ENCODE measurements at places on chromosomes 5 and 9.
A peak's percentile ranks its signal among the peaks of the same experiment; 100 is the strongest.

DNA sequence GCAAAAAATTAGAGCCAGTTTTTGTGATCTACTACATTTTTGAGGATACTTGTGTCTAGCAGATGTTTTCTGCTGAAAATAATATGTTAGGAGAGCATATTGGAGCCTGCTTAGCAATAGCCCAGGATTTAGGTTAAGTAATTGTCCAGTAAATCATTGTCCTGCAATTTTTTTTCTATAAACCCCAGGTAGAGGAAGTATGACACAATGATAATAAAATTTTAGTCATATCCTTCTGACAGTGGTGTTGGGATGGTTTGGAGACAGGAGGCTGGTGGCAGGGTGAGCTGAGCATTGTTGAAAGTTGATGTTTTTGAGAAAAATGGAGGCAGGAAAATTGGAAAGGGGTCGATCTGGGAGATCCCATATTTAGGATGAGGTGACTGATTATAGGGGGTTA, 3.5 kb downstream of the SNCAIP start:
- no peak for DNase-seq

DNA sequence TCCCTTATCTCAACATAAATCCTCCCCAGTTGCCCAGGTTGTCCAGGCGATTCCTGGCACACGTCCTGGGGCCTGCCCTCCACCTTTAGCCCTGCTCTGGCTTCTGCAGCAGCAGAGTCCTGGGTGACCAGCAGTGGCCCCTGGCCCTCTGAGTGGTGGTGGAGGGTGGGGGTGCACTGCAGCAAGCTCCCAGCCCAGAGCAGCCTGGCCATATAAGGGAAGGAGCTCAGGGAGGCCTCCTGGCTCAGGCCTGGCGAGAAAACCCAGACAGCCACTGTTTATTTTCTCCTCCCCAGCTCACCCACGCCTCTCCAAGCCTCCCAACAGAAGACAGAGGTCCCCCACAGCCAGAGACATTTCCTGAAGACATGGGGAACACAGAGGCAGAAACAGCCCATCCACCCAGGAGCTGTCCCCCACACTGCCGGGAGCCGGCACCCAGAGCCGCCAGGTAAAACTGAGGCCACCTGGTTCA, 44.7 kb upstream of the IL17B start:
- DNase-seq: no peak

GRCh38 chr5:3320317-3320875, 275.2 kb upstream of the IRX1 start:
- DNase-seq: no peak

- DNase-seq: no peak
These were observed 613.7 kb downstream of the PRELID2 start for GRCh38 chr5:145221416-145221815.

DNA sequence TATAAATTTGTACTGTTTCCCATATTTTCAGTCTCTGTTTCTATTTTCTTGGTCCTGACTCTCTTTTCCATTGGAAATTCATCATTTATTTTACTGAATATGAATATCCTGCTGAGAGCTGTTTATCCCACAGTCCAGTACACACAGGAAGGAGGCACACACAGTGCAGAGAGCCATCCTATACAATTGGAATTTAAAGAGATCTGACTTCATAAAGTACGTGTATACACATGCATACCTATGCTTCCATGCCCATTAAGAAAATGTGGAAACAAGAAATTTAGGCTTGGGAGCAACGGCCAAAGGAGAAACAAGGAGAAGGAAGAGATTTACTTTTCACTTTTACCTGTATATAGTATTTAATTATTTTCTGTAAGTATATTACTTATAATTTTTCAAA, 99.2 kb downstream of the NFIB start:
- DNase-seq: no peak

GRCh38 chr9:88753691-88754367, 218.9 kb downstream of the NXNL2 start:
- DNase-seq: no peak

DNA sequence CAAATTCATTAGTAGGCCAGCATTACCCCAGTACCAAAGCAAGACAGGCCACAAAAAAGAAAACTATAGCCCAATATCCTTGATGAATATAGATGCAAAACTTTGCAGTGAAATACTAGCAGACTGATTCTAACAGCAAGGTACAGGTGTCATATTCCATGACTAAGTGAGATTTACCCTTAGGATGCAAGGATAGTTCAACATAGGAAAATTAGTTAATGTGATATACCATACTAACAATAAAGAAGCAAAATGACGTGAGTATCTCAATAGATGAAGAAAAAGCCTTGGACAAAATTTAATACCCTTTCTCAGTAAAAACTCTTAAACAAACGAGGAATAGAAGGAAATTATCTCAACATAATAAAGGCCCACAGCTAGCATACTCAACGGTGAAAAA, 13.3 kb downstream of the ZNF131 start:
- DNase-seq: no peak

- DNase-seq: peak; percentile 60
These were observed 22.8 kb upstream of the DUSP1 start for GRCh38 chr5:172793577-172794488.

- DNase-seq: no peak
These were observed 74.5 kb downstream of the MRPS27 start for GRCh38 chr5:72245546-72245945.

- DNase-seq: no peak
These were observed 45.4 kb downstream of the SPATA31C2 start for GRCh38 chr9:88092797-88093331.

GRCh38 chr5:36389245-36389644, 87.5 kb upstream of the RANBP3L start:
- no peak for DNase-seq

DNA sequence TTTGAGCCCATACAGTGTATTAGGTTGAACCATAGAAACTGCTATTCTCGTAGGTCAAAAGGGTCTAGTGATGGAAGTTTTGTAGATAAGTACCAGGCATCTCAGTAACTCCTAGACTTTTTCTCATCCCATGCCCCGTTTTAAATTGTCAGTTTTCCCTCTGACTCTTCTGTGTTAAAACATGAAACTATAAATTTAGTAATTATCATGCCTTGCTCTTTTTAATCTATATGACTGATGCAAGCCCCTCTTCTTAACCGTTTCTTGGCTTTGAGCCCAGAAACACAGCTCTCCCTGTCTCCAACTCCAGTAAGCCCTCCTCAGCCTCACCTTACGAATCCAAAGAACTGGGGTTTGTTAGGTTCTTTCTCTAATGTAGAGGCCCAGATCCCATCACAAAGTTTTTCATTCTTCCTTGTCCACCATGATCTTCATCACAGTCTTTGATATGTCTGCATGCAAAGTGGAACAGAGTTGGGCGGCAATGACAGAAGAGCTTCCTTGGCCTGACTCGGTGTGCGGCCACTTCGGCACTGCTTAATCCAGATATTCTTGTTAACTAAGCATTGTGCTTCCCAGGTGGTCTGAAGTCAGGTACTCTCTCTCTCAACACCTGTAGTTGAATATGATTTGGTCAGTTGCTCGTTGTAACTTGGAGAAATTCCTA, 21.1 kb downstream of the RGMB start:
- DNase-seq: no peak

DNA sequence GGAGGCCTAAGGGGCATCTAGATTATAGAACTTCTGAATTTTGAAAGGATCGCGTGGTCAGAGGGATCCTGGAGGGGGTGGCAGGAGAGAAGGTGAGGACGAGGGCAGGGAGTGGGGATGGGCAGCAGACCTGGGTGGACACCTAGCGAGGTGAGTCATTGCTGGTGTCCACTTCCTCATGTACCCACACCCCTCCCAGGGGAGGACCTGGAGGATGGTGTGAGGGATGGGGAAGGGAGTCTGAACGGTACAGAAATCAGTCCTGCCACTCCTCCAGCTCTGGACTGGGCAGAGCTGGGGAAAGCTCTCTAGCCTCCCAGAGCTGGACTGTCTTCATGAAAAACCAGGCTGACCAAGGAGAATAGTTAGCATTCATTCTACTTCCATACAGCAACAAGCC, 46.9 kb downstream of the TMOD1 start:
- no peak for DNase-seq

GRCh38 chr5:112401924-112402323, 17.2 kb downstream of the EPB41L4A start:
- DNase-seq: no peak

DNA sequence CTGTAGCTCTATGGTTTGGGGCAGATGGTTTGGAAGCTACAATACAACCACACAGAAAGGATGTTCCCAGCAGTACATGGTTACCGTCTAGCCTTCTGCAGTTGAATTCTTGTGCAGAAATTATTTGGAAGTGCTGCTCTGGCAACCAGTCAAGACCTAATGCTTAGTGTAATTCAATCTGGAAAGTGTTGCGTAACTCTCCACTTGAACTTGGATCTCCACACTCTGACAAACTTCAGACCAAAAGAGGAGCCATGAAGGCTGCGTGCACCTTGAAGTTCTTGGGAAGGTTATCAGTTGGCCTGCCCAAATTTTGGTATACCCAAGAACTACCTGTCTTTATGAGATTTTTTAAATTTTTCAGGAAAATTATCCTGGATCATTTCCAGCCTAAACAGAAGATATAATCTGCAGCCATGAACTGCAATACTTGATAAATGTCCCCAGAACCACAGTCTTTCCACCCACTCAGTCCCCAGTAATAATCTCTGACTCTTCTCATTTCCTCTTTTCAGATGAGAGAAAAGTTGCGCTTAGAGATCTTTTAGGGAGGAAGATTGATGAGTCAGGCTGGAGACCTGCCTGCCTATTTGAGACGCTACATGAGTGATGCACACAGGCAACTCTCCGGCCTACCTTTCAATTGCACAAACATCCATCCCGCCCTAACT, 159.9 kb downstream of the FANCC start:
- peak; percentile 66 for DNase-seq

- DNase-seq: no peak
These were observed 265.0 kb upstream of the ZNF608 start for GRCh38 chr5:125011419-125011818.

GRCh38 chr5:72185496-72186329, 78.4 kb downstream of the MAP1B start:
- no peak for DNase-seq

DNA sequence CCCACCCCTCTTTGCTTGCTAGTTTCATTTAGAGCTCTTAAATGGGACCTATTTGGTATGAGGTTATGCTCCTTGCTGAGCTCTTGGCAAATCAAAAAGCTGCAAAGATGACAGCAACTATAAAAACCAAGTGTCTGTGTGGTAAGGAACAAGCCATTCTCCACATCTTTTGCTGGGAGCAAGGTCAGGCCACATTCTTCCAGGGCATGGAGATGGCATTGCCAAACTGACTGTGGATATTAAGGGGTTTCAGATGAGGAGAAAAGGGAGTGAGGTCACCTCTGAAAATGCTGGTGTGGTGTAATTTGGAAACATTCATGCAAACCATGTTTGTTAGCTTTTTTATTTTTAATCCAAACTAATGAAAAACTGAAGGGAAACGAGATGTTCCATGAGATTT, 218.8 kb upstream of the IL12B start:
- DNase-seq: no peak

- DNase-seq: no peak
These were observed 59.1 kb upstream of the ENTREP1 start for GRCh38 chr9:69265891-69266290.

DNA sequence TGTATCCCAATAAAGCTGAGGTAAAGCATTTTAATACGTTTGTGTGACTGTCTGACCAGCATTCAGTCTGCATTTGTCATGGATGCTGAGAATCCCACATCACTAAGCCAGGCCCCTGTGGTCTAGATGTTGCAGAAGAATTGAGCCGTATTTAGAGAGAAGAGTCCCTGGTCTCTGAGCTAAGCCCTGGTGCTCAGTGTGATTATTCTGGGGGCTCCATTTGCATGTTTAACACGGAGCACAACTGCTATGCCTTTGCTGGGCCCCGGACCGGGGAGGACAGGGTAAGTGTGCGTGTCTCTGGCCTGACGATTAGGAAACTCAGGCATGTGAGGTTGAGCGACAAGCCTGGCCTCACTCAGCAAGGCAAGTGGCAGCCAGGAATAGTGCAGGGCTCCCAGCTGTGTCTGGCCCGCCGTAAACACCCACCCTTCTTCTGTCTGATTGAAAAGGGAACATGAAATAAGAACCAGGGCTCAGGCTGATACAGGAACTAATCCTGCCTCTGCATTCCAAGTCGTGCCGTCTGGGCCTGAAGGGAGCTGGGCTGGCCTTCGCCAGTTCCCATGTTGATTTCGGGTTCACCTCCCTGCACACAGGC, 22.3 kb downstream of the FAM78A start:
- peak; percentile 46 for DNase-seq

DNA sequence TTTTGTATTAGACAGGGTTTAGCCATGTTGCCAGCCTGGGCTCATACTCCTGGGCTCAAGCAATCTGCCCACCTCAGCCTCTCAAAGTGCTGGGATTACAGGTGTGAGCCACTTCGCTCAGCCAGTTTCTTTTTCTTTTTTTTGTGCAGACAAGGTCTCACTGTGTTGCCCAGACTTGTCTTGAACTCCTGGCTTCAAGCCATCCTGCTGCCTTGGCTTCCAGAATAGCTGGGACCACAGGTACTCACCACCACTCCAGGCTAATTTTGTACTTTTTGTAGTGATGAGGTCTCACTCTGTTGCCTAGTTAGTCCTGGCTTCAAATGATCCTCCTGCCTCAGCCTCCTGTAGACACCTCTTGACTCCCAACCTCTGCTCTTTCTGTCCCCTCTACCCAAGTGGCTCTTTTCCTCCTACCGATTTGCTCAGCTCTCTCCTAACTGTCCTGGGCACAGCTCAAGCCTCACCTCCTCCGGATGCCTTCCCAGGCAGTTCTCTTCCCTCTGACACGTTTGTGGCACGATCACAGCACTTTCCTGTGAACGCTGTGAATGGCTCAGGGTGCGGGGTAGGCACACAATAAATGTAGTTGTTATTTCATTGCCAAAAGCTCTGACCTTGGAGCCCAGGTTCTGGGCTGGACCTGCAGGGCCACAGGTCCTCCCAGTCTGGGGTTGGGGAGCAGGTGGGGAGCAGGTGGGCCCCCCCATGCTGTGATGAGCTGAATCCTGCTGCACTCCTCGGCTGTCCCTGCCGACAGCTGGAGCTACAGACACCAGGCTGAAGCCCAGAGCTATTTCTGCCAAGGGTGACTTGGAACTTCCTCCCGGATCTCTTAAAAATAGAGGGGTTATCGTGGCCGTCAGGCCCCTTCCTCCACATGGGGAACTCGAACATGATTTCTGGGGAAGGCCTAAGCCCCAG, 23.9 kb downstream of the GFI1B start:
- DNase-seq: no peak

Data from GM10248 (cell line).